ENCODE measurements at places on chromosomes 13 and 19.

DNA sequence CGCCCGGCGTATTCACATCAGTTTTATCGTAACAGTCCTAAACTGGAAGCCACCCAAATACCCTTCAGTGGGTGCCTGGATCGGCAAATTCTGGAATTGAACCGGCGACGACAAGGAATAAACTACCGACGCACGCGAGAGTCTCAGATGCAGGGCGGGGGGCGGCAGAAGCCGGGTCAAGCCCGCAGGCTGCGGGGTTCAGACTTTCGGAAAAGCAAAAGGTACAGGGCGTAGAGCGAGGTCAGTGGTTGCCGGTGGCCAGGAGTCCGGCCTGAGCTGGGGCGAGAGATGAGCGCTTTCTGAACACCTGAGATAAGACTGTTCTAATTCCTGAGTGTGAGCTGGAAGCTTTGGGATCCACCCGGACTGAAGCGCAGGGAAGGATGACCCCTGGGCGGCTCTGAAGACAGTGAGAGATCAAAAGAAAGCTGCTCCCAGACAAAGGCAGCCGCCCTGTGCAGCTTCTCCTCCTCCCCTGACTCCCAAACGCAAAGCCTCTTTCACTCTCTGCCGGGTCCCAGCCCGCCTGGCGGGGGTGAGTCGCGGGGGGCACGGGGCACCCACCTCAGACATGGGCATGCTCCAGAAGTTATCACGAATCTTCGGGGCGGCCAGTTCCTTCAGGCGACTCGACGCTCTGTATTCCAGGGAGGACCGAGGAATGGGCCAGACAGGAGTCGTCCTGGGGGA is 26.2 kb upstream of the MIER2 start:
- no peak for DNase-seq

GRCh38 chr19:44570984-44571684 is 41.7 kb upstream of the CEACAM20 start:
- DNase-seq = peak; percentile 16

DNA sequence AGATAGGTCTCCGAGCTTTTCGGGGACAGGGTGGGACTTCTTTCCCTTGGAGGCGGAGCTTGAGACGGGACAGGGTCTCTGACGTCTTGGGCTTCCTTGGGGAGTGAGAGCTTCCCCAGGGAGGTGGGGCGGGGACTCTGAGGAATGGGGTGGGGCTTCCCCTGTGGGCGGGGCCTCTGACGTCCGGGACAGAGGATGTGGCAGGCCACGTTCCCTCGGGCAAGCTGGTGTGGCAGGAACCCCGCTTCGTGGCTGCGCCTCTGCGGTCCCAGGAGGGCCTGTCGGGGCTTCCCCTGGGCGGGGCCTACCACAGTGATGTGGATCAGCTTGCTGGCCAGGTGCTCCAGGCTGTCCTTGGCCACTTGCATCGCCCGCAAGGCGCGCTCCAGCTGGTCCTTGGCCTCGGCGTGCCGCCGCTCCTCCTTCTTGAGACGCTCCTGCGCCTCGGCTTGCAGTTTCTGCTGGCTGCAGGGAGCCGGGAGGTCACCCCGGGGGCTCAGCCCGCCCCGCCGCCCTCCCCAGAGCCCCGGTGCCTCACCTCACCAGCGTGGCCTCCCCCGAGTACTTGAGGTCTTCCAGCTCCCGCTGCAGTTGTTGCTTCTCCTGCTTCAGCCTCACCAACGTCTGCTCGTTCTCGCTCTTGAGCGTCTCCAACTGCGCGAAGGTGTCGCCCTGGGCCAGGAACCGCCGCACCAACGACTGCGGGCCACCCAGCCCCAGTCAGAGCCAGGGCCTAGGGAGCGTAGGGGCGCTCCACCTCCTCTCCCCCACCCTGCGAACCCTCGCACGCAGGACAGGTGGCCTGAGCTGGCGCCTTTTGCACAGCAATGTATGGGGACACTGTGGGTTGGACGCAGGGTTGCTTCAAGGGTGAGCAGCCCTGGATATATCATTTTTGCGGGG is 3.3 kb upstream of the RGL3 start:
- peak; percentile 28 for DNase-seq

- DNase-seq = no peak
Measured at GRCh38 chr13:32791545-32792172, 205.4 kb downstream of the PDS5B start.

DNA sequence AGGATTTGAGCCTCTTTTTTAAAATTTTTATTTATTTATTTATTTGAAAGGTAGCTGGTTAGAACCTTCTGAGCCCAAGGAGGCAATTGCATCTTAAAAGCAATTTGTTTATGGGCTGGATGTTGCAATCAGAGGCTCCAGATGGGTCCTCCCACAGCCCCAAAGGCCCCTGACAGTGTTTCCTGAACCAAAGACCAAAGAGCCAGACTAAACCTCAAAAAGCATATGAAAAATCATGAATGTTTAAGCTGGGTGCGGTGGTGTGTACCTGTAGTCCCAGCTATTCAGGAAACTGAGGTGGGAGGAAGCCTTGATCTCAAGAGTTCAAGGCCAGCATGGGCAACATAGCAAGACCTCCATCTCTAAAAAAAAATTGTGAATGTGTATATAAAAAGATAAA is 67.8 kb upstream of the RGCC start:
- DNase-seq = no peak

- DNase-seq = no peak
Measured at GRCh38 chr13:91270031-91270430, 77.5 kb upstream of the MIR17HG start.

- no peak for DNase-seq
Measured at GRCh38 chr19:43983544-43983911, 460 bp upstream of the ZNF155 start.

- DNase-seq = no peak
Measured at GRCh38 chr13:94140027-94140426, 339.5 kb downstream of the DCT start.

- no peak for DNase-seq
Measured at GRCh38 chr13:107680115-107680514, 535.2 kb downstream of the LIG4 start.

GRCh38 chr19:18764591-18765051 is 26.5 kb downstream of the COMP start:
- no peak for DNase-seq

GRCh38 chr13:54486421-54487166 is 1458.0 kb downstream of the OLFM4 start:
- DNase-seq = no peak

GRCh38 chr19:8045872-8046568 is 6.5 kb upstream of the CCL25 start:
- no peak for DNase-seq

DNA sequence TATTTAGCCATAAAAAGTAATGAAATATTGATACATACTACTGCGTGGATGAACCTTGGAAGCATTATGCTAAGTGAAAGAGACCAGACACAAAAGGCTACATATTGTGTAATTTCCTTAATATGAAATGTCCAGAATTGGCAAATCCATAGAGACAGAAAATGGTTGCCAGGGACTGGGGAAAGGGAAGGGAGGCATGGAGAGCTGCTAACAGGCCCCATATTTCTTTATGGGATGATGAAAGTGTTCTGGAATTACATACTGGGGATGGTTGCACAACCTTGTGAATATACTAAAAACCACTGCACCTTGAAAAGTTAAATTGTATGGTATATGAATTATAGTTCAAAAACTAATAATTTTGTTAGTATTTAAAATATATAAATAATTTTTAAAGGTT is 3.6 kb downstream of the IFT88 start:
- no peak for DNase-seq
